ENCODE measurements at places on chromosomes 12 and 14. TPM values are rescaled to one million over a fixed set of nuclear protein-coding genes. Genes with fewer than 3 reads are reported as not detected.

DNA sequence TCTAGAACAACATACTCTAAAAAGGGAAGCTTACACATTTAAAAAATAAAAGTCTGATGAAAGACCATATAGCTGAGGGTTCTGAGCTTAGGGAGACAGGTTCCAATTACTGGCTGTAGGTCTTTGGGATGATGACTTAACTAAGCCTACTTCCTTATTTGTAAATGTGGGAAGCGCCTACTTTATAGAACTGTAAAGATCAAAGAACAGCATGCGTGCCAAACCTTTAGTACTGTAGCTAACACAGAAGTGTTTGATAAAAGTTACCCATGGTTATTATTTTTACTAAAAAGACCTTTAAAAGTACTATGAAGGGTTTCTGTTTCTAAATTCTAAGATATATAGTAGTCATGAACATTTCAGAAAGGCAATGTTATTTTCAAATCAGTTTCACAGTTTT lies 35.7 kb downstream of the STK38L start:
- no peak for DNase-seq

GRCh38 chr12:130916241-130916911 lies 37.3 kb upstream of the ADGRD1 start:
- DNase-seq = no peak

GRCh38 chr12:27177706-27178105 lies 66.4 kb upstream of the STK38L start:
- DNase-seq = no peak

DNA sequence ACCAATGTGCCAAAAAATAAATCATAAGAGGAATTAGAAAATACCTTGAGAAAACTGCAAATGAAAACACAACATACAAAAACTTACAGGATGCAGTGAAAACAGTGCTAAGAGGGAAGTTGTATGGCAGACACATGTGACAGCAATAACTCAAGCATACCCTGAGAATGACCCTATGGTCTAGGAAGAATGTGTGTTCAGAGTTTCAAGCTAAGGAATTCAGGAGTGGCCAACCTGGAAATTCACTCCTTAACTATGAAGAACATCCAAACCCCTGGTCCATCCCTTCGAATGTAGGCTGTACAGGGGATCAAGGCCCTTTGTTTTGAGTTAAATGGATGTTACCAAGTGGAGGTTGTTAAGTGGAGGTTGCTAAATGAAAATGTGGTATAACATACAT lies 16.7 kb upstream of the TTC9 start:
- DNase-seq = no peak

- DNase-seq = no peak
Measured at GRCh38 chr12:12265571-12266388, 1.1 kb downstream of the LRP6 start.

- DNase-seq = no peak
Measured at GRCh38 chr14:96851694-96852381, 54.7 kb downstream of the VRK1 start.

- DNase-seq = no peak
Measured at GRCh38 chr12:79203058-79203647, 338.6 kb downstream of the SYT1 start.

GRCh38 chr12:8948701-8949341 lies 624 bp downstream of the M6PR start:
- DNase-seq = no peak

- no peak for DNase-seq
Measured at GRCh38 chr12:111100003-111100402, 179.6 kb upstream of the MYL2 start.

- no peak for DNase-seq
Measured at GRCh38 chr12:68978678-68979077, 45.7 kb upstream of the CPM start.

- no peak for DNase-seq
Measured at GRCh38 chr14:106778986-106779385, 1252.6 kb downstream of the TMEM121 start.

MYH6 gene
- 3,910 TPM for total RNA-seq

TRIM9 gene
- total RNA-seq = 0.62 TPM

PTPRB gene
- 38.1 TPM for total RNA-seq

CMKLR1 gene
- 10.6 TPM for total RNA-seq

SDR9C7 gene
- total RNA-seq = not detected

RBP5 gene
- total RNA-seq = 0.54 TPM

CLEC4D gene
- 0.11 TPM for total RNA-seq

CDH24 gene
- total RNA-seq = 2.5 TPM

SERPINA12 gene
- not detected for total RNA-seq

CLEC4E gene
- total RNA-seq = 1.4 TPM

SPTB gene
- 79.4 TPM for total RNA-seq

PRKAB1 gene
- 12.1 TPM for total RNA-seq
